BJ (cell line): ENCODE measurements at places on chromosomes 5 and 9.

DNA sequence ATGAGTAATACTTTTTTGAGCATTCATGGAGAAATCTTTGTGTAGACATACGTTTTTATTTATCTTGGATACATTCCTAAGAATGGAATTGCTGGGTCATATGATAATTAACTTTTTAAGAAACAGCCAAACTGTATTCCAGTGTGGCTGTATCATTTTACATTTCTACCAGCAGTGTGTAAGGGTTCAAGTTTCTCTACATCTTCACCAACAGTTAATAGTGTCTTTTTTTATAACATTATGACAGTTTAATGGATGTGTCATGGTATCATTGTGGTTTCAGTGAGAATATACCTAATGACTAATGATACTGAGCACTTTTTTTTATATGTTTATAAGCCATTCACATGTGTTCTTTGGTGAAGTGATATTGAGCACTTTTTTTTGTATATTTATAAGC, 52.4 kb downstream of the NIPBL start:
- DNase-seq = peak; percentile 42

DNA sequence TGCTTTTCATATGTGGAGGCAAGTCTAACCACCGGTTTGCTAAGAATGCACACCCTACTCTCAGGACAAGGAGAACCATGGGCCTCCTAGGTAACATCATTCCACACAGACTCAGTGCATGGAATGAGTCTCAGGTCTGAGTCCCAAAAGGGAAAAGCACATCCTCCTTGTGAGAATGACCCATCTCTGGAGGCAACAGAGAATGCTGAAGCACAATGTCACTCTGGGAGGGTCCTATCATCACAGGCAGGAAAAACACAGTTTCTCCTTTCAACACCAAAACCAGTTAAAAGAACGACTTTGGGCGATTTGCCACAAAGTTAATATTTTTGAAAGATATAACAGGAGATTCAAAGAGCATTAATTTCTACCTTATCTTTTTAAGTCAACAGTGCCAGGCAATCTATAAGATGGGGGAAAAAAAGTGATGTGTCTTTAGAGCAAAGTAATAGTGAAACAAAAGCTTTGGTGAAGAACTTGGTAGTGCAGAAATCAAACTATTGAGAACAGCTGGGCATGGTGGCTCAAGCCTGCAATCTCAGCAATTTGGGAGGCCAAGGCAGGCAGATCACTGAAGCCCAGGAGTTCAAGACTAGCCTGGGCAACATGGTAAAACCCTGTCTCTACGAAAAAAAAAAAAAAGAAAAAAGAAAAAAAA, 97.3 kb downstream of the OXCT1 start:
- DNase-seq = no peak

DNA sequence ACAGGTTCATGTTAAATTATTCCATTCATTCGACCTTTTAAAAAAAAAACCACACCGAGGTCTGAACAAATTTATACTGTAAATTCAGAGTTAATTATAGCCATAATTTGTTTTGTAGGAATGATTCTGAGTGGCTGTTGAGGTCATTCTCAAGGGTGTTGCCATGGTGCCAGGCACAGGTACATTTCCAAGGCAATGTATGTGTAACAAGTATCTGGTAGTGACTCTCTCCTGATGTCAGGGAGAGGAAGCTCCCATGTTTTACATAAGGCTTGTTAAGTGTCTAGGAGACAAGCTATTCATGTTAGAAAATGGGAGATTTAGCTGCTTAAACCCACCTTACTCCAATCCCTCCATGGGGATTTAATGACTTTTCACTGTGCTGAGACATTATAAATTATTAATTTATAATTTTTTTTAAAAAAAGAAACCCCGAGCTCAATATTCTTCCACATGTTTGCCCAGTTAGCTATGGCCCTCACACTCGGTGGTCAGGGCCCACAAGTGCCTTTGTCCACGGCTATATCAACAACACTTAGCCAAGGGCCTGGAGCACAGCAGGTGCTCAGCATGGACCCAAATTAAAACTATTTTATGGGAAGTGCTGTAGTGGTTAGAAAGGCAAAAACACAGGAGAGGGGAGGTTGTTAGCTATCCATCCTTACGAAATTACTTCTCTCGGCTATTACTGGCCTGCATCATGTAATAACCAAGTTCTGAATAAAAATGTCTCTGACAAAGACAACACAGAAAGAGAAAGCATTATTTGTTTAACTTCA, 154.6 kb upstream of the GNA14 start:
- no peak for DNase-seq

DNA sequence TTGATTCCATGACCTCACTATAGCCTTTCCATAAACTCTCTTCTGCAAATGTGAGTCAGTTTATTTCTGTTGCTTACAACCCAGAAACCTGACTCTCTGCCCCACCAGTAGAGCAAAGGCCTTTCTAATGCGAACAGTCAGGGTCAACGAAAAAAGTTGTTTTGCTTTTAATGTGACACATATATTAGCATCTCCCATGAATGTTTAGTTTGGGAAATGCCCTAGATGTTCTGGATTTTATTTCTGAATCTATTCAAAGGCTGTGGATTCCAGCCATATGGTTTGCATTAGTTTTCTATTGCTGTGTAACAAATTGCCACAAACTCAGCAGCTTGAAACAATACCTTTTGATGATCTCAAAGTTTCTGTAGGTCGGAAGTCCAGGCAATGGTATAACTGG, 193.5 kb downstream of the GNA14 start:
- DNase-seq = peak; percentile 58

DNA sequence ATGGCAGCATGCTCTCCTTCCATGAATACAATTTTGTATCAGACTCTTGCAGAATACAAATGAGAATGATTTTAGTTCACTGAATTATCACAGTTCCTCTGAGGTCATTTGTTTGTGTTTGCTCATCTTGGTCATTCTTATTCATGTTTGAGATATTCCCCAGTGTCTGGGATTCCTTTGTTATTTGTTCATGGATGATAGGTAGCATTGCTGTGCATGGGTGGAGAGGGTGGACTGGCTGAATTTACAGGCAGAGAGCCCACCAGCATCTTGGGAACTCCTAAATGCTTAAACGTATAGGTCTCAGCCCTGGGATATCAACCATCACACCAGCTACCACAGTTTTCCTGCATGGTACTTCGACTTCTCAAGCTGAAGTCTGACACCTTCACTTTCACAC, 459.8 kb downstream of the CCDC171 start:
- no peak for DNase-seq

DNA sequence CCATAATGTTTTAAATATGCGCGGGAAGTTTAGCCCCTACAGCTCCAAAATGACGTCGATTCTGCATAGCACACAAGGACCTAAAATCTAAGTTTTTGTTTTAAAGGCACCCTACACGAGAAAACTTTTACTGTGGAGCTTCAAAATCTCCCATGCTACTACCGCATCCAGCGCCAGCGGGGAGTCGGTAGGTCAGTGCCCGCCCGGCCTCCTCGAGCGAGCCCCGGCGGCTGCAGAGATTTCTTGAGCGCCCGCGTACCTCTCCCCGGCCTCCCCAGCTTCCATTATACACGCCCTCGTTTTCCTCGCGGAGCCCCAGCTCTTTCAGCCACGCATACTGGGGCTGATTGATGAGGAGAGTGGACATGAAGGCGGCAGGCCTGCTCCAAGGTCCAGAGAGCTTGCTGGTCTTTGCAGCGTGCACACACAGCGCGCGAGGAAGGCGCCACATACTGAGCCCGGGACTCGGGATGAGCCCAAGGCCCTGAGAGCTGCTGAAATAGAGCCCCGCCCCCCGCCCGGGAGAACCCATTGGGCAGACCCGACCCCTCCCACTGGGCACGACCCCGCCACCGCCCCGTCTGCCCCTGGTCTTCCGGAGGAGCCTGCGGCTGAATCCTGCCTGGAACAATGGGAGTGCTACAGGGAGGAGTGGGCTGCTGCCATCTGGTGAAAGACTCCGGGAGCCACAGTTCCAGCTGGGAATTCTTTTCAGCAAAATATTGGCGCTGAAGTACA, at the start of gene ALDH7A1:
ALDH7A1 (minus strand) TSS at position 472 of the 738 bp plus-strand sequence; CDS start at position 451, 21 bp downstream.
- DNase-seq = peak; percentile 63

- DNase-seq = no peak
These were observed 252.3 kb downstream of the FANCC start for GRCh38 chr9:95065224-95065623.

DNA sequence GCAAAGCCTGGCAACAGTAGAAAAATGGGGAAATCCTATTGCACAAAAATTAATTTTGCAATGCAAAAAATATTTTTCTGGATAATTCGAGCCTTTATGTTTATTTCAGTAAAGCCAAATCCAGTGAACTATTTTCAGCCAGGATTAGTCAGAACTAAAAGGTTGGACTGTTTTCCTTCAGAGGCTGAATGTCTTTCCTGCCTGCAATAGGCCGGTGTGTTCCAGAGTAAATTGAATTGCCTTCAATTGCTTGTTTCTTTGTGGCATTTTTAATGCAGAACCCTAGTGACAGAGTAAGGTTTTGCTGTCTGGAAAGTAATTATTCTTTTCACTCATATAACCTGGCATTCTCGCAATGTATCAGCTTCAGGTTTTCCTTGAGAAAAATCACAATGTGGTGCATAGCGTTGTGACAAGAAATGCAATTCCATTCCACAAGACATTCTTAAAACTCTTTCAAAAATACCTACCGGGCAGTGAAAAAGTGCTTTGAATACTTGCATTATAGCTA, 183.7 kb downstream of the GLIS3 start:
- no peak for DNase-seq

DNA sequence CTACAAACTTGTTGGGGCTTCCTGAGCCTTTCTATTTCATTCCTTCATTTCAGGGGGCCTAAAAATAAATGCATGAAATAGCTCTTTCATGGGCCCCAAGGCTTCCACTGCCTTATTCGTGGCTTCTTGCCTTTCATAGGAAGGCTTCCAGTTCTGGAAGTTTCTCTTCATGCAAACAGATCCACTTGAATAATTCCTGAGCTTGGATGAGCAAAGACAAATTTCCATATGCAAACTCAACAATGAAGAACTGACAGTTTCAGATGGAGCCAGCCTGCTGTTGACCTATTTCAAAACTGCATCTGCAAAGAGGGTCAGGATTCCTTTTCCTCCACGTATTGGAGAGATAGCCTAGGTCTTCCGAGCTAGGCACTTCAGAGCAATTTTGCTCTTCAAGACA, 142.1 kb downstream of the MLLT3 start:
- DNase-seq = no peak

- no peak for DNase-seq
These were observed 876.3 kb upstream of the CTNND2 start for GRCh38 chr5:12780536-12780935.

- no peak for DNase-seq
These were observed 1.0 kb upstream of the TSLP start for GRCh38 chr5:111070272-111071134.

DNA sequence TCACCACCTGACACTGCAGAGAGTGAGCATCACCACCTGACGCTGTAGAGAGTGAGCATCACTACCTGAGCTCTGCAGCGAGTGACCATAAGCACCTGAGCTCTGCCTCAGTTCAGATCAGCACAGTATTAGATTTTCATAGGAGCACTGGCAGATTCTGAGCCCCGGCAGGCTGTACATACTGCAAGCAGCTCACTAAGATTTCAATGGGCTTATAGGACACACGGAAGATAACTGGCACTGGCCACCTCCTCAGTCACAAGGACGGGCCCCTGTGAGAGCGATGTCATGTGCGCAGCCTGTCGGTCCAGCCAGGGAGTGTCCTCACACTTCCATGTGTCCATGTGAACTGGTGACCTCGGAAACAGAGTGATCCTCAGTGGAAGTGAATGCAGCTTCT, 153.5 kb upstream of the IRX2 start:
- DNase-seq = no peak

GRCh38 chr9:79060766-79061165, 511.0 kb upstream of the TLE4 start:
- no peak for DNase-seq

- DNase-seq = no peak
These were observed 69.0 kb downstream of the MVB12B start for GRCh38 chr9:126395439-126396212.

GRCh38 chr5:16992444-16992843, 56.4 kb upstream of the MYO10 start:
- DNase-seq = no peak

DNA sequence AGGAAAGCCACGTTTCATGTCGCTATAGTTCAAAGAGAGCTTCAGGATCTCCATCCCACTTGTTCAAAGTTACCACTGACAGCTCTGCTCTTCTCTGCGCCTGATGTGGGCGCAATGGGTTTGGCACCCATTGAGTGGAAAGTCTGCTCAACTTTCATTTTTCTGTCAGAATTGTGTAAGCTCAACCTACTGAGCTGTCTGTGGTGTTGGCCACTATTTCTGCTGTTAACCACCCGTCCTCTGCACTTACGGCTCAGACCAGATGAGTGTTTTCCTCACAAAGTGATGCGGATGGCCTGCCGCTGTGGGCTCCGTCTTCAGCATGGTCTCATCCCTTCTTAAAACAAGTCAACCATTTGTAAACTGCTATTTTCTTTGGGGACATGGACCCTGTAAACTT, 131.2 kb downstream of the WNK2 start:
- DNase-seq = no peak

- DNase-seq = no peak
These were observed 60.8 kb downstream of the FOXD1 start for GRCh38 chr5:73387601-73388305.

GRCh38 chr9:7500521-7500920, 299.1 kb downstream of the DMAC1 start:
- DNase-seq = no peak

GRCh38 chr9:69149321-69149807, 24.7 kb upstream of the TJP2 start:
- no peak for DNase-seq

DNA sequence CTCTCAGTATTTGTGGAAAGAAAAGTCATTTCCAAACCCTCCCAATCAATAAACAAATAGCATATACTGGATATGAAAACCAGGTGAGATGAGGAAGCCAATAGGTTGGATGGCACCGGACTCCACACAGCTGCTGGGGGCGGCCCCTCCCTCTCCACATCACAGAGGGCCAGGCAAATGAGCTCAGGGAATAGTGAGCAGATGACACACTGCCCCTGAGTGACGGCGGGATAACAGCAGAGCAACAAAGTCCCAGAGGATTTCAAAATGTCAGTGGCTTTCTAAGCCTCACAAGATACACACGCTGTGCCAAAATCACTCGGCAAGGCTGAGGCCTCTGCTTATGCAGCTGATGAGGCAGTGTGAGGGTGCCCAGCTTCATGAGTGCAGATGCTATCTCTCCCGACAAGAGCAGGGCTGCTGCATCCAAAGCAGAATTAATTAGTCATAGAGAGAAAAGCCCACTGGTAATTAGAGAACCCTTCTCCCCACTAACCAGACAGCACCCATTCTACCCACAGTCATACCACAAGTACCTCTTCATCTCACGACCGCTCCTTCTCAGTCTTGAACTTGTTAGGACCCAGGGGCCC, 235.0 kb upstream of the NFIL3 start:
- no peak for DNase-seq

GRCh38 chr5:134113902-134114875, at the start of gene TCF7:
Gene TCF7, plus strand, starts transcription at chr5:134114681. Its CDS starts 226 bp downstream, at chr5:134114907.
- no peak for DNase-seq

- DNase-seq = peak; percentile 91
These were observed 47.6 kb upstream of the EXOC3 start for GRCh38 chr5:395156-395920.
